ENCODE measurements at places on chromosomes 11 and 22.

DNA sequence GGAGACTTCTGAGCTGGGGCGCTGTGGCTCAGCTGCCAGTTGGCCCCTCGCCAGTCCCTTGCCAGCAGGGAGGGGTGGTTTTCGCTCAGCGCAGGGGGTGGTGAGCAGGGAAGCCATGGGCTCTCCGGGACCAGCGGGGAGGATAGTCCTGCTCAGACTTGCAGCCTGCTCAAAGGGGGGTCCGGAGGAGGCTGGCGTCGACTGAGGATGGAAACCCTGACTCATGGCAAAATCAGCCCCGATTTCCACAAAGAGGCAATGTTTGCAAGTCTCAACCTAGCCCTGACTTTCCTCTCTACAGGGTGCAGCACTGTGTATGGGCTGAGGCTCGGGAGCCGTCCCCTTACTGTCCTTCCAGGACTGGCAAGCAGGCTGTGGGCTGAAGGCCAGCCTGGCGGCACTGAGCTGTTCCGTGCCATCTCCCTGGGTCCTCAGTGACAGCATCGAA, 35.1 kb downstream of the FBLN1 start:
- DNase-seq: peak; percentile 71

DNA sequence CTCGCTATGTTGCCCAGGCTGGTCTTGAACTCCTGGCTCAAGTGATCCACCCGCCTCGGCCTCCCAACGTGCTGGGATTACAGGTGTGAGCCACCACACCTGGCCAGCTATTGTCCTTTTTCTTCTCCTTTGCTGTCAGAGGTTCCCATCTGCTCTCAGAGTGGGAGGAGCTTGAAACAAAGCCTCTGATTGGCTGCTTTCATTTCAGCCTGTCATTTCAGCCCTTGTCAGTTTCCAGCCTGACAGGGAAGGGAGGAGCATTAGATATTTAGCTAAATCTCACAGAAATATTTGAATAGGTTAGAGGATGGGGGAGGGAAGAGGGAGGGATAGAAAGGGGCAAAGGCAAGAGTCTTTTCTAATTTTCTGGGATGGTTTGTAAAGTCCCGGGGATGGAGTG, 8.7 kb downstream of the SLC22A6 start:
- no peak for DNase-seq

- DNase-seq: peak; percentile 63
Observed at GRCh38 chr11:35274909-35275785, 136.2 kb downstream of the CD44 start.

- no peak for DNase-seq
Observed at GRCh38 chr11:29844701-29845379, 172.0 kb downstream of the KCNA4 start.

DNA sequence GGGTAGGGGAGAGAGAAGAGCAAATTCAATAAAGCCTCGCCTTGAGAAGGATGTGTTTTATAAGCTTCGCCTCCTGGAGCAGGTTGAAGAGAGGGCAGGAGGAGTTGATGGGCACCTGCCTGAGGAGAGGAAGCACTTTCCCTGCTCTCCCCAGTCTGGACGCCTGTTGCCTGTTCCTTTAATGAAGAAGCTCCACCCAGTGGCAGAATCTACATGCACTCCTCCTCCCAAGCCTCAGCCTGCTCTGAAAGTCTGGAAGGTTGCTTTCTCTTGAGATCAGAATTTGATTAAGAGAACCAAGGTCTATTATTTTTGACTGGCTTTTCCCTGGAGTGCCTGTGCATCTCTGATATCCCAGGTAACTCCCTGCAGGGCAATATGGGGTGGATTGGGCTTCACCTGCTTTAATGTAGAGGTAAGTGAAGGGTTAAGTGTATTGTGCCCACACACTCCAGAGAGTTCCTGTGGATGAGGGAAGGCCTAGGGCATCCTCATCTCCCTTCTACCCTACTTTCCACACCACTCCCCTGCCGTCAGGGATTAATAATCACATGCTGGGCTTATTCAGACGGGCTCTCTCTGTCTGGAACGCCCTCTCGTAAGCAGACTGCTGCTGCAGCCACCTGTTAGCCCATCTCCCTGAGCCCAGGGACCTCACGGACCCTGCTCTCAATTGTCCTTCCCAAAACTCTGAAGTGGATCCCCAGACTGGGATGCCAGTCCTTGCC, 22.3 kb downstream of the NTM start:
- DNase-seq: peak; percentile 3

All from adipocyte (in vitro differentiated cells).